AG08395 (cell line): ENCODE measurements at places on chromosomes 2 and 18.

DNA sequence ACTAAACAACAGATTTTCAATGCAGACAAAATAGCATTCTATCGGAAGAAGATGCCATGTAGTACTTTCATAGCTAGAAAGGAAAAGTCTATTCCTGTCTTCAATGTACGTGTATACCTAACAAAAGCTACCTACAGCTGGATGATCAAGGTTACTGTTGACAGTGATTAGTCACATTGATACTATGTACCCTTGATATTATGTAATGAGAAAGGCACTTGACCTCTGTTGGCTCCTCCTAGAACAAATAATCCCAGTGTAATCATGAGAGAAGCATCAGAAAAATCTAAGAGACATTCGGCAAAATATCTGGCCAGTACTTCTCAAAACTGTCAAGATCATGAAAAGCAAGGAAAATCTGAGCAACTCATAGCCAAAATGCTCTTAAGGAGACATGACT lies 44.4 kb upstream of the LRRTM4 start:
- DNase-seq: no peak

DNA sequence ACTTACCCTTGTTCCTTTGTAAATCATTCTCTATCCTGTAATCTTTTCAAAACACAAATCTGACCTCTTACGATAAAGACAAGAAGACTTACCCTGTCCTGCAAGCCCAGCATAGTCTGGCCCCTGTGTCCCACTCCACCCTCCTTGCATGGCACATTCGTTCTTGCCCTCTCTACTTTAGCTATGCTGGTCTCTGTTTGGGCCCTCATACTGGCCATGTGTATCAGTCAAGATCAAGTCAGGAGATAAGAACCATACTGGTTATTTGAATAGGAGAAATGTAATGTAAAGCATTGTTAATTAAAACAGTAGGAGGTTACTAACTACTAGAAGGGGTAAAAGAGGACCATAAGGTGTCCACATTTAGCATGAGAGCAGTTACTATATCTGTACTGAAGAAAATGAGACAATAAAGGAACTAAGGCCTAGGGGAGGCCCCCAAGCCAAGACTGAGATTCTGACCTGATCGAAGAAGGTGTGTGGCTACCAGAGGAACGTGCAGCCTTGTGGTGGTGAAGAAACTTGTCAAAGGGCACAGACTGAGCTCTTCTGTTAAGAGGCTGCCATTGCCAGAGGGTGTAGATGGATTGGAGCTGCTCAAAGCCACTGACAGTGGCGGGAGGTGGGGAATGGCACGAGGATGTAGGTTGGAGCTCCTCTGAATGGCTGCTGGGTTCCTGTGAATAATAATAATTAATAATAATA lies 80.8 kb downstream of the KCTD18 start:
- no peak for DNase-seq

- no peak for DNase-seq
Measured at GRCh38 chr2:241232736-241233575, 44.5 kb downstream of the ANO7 start.

- DNase-seq: no peak
Measured at GRCh38 chr2:305366-305765, 17.5 kb upstream of the ALKAL2 start.

GRCh38 chr2:239166201-239166834 lies 234.5 kb downstream of the HDAC4 start:
- no peak for DNase-seq

- DNase-seq: no peak
Measured at GRCh38 chr2:55493220-55493619, 26.3 kb upstream of the CFAP36 start.

DNA sequence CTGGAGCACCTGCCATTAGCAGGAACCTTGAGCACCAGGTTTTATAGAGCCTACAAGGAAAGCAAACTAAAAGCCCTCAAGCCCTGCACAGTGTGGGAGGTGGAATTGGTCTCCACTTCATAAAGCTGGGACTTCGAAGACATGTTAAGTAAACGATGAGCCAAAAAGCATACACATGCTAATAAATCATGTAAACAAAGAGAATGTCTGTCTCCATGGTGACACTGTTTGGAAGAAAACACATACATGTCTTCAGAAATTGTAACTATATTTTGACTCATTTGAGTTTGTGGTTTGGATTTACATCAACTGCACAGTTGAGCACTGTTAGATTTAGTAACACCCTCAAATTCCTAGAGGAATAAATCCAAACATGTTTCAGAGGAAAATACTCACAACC lies 978.5 kb upstream of the LRRTM1 start:
- DNase-seq: no peak

DNA sequence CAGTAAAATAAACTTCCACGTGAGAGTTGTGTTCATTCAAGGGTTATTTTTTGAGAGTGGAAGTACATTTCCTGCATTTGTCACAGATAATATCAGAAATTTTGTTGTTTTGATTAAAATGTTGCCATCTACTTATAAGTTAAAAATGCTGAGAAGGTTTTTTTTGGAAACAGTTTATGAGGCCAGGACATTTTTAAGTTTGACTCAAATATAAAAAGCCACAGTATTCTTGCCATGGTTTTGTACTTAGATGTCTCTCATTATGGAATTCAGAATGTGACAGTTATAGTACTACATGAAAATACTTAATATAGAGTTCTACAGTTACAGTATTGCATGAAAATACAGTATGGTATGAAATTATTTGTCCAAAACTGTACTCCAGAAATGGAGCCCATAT lies 44.1 kb downstream of the PDK1 start:
- DNase-seq: no peak

DNA sequence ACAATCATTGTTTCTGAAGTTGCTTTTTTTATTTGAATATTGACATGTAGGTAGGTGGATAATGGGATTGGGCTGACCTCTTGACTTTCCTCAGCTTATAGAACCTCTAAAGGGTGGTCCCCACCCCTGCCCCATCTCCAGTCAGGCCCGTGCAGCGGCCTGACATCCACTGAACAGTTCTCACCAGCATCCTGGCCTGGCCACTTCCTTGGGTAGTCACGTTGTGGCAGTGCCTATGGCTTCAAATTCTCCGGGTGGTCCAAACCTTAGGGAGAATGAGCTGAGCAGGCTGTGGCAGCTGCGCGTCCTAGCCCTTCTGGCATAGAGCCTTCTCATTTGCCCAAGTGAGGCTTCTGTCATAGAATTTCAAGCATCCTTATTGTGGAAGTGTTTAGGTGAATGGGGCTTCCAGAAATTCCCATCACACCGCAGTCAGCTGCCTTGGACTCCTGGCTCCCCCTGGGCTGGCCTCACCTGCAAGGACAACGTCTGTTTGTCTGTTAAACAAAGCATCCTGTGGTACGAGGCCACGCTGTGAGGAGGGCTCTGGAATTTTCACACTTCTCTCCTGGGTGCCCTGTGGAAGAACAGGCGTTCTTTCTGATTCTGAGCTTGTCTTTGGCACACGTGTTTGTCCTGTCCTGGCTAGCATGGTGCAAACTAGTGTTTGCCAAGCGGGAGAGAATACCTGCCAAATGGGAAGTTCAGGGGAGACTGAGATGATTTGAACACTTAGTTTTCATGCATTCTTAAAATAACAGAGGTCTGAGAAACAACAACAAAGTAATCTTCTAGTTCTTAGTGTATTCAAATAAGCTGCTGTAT lies 31.8 kb upstream of the OTOS start:
- no peak for DNase-seq

GRCh38 chr18:9404565-9405060 lies 70.0 kb downstream of the TWSG1 start:
- no peak for DNase-seq

DNA sequence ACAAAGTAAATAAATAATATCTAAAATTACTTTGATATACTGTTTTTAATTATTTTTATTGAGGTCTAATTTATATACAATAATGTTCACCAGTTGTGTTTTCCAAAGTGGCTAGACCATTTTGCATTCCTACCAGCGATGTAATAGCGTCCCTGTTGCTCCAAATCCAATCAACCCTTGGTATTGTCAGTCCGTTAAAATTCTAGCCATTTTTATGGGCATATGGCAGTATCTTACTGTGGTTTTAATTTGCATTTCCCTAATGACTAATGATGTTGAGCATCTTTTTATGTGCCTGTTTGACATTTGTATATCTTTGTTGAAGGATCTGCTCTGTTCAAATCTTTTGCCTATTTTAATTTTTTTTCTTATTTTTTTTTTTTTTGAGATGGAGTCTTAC lies 185.0 kb downstream of the PRPF40A start:
- DNase-seq: no peak

DNA sequence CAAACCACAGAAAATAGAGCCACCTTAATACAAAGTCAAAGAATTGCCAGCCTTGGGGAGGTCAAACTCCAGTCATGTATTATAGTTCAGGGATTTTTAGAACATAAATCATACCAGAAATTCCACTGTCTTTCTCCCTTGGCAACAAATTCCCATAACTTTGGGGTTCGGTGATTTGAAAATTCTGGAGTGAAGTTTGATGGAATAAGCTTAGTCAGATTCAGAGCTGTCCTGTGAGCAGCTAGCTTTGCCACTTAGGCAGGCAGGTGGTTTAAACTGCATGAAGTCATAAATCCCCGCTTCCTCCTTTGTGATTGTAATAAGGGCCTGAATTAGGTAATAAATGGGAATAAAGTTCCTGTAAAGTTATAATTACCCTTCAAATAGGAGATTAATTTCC lies 457.0 kb upstream of the HNMT start:
- DNase-seq: no peak
